NCI-H526 (cell line): ENCODE measurements at places on chromosomes 16 and 17.

DNA sequence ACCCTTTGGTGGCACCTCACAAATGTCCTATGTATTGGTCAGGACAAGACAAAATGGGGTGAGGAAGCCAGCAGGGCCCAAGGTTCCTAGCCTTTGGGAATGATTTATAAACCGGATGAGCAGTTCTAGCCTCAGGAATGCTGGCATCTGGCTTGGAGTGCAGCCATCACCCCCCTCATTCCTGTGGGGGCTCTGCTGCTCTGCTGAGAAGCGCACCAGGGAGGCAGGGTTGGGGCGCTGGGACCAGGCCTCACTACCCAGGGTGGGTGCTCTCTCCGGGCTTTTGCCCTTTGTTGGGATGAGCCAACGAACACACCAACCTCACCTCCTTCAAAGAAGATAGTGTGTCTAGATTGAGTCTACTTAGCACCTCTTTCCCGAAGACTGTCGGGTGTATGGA is 39.2 kb downstream of the TMEM11 start:
- DNase-seq = no peak

DNA sequence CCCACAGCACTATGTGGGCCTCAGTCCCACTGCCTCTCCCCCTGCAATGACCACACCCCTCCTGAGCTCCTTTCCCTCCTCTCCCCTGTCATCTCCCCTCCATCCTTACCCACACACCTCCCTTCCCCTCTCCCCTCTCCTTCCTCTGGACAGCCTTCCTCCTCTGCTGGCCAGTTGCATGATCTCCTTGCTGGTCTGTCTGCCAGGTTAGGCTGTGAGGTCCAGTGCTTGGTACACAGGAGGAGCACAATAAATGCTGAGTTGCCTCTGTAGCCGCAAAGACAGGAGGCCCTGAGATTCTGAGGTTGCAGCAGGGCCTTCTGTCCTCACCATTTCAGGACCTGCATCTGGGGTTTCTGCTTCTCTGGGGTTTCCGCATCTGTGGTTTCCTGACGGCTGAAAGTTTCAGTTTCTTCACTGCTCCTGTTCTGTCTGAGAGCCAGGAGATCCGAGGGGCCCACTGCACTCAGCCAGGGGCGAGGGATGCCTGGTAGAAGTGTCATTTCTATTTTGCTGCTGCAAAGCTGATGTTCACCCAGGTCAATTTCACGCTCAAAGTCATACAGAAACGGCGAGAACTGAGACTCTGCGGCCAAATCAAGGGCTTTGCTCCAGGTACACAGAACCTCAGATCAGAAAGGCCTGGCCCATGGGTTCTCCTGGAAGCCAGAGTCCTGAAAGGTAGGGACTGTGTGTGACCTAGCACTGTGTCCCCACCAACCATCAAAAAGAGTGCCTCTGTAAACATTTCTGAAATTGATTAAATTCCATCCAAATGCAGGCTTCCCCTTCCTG is 4.6 kb upstream of the SLC12A3 start:
- no peak for DNase-seq

GRCh38 chr16:28149011-28149888 is 62.5 kb downstream of the XPO6 start:
- no peak for DNase-seq

DNA sequence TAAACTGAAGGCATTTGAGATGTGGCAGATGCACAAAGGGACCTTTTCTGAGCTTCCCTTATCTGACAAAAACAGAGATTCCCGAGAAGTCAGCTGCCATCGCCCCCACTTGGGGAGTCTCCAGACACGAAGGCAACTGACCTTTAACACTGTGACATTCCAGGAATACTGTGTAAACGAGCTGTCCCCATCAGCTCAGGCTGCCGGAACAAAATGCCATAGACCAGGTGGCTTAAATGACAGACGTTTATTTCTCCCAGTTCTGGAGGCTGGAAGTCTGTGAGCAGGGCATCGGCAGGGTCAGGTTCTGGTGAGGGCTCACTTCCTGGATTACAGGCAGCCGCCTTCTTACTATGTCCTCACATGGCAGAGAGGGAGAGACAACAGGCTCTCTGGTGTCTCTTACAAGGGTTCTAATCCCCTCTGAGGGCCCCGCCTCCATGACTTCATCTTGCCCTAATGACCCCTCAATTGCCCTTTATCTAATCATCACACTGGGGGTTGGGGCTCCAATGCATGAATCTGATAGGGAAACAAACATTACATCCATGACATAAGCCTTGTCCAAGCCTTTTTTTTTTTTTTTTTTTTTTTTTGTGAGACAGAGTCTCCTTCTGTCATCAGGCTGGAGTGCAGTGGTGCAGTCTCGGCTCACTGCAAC is 178.5 kb upstream of the RPL38 start:
- DNase-seq = no peak

- DNase-seq = no peak
Measured at GRCh38 chr17:73792994-73793393, 148.7 kb upstream of the SDK2 start.

DNA sequence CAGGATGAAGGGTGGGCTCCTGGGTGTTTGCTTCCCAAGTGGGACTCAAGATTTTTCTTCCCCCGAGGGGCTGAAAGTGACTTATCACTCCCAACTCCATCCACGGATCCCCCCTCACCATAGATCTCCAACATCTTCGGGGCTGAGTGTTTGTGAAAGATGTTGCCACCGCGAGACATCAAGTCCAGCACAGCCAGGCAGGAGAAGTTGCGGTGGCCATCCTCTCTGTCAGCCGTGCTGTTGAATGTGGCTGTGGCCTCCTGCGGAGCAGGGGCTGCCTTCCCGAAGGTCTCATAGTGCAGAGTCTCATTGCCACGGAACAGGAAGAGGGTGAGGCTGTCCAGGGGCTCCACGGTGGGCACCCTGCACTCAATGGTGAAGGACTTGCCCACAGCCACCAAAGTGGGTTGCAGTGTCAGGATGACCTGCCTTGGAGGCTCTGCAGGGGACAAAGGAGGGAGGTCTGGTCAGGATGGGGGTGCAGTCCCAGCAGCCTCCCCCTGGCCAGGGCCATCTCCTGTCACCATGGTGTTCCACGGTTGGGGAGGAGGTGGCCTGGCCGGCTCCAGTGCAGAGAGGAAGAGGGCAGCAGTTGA is 5.5 kb downstream of the PRR29 start:
- no peak for DNase-seq

GRCh38 chr17:42618442-42619150 is 9.1 kb downstream of the TUBG1 start:
- peak; percentile 70 for DNase-seq

GRCh38 chr17:77696721-77697460 is 261.6 kb upstream of the TNRC6C start:
- DNase-seq = peak; percentile 22

DNA sequence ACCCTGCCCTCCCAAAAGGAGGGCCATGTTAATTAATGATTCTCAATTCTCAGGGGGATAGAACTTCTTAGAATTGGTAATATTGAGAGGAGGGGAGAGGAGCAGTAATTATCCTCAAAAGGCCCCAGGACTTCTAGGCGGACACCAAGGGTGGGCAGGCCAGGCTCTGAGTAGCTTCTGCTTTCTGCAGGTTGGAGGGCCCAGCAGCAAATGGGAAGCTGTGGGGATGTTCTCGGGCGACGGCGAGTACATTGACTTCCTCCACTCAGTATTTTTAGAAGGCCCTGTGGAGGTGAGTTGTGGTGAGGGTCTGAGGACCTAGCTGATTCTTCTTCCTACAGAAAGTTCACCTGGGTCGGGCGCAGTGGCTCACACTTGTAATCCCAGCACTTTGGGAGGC is 57.5 kb downstream of the DNAH2 start:
- DNase-seq = no peak

DNA sequence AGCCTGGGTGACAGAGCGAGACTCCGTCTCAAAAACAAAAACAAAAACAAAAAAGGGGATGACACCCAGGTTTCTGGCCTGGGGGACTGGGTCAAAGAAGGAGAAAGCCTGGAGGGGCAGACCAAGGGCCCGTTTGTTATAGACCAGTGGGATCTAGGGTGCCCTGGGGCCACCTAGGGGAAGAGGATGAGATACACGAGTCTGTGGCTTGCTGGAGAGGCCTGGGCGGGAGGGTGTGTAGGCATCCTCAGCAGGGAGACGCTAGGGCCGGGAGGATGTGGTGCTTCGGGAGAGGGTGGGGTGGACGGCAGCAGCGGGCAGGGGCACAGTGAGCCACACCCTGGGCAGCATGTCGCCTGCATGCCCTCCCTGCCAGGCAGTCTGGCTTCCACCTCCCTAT is 17.1 kb upstream of the CRK start:
- no peak for DNase-seq

GRCh38 chr16:23771642-23772041 is 16.8 kb downstream of the CHP2 start:
- no peak for DNase-seq

DNA sequence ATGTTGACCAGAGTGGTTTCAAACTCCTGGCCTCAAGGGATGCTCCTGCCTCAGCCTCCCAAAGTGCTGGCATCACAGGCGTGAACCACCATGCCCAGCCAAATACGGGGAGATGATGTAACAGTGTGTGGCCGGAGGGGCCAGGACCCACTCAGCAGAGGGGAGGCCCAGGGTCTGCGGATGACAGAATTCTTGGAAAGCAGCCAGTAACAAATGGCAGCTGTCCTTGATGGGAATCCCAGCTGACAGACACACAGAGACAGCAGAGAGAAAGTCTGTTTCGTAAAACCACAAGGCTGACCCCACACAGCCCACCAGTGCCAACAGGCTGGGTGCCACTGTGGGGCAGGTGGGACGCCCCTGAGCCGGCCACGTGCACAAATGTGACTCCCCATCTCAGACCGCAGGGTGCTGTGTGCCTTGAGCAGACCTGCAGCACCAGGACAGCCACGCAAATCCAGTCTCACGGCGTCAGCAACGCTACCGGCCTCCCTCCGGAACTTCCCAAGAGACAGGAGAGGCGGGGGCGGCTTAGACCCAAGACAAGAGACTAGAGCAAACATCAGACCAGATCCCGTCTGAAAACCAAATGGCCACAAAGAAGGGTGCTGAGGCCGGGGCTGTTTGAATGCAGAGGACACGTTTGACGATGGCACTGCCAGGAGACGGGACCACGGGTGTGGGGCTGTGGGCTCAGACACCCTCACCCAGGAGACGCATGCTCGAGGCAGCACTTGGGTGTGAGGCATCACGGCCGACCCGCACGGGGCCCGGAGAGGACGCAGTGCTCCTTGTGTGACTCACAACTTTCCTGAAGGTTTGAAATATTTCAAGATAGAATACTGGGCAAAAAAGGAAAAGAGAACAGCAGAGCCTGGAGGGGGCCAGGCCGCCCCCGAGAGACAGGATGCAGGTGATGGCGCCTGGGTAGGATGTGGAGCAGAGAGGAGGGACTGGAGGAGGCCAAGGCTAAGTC is 24.6 kb downstream of the CTU2 start:
- no peak for DNase-seq

DNA sequence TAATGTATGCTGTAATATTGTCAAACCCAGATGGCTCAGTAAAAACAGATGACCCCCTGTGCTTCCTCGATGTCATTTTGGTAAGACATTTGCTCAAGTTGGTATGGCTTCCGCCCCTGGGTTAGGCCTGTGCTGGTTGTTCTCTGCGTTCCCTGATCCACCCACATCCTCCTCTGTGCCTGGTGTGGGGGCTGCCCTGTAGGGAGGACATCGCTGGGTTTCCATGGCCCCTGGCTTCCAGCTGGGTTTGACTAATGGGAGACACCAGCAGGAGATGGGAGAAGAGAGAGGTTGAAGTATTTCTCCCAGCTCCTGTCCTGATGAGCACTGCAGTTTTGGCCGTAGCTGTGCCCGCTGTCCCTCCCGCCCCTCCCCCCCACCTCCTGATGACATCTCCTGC is 4.4 kb upstream of the MFAP4 start:
- no peak for DNase-seq

DNA sequence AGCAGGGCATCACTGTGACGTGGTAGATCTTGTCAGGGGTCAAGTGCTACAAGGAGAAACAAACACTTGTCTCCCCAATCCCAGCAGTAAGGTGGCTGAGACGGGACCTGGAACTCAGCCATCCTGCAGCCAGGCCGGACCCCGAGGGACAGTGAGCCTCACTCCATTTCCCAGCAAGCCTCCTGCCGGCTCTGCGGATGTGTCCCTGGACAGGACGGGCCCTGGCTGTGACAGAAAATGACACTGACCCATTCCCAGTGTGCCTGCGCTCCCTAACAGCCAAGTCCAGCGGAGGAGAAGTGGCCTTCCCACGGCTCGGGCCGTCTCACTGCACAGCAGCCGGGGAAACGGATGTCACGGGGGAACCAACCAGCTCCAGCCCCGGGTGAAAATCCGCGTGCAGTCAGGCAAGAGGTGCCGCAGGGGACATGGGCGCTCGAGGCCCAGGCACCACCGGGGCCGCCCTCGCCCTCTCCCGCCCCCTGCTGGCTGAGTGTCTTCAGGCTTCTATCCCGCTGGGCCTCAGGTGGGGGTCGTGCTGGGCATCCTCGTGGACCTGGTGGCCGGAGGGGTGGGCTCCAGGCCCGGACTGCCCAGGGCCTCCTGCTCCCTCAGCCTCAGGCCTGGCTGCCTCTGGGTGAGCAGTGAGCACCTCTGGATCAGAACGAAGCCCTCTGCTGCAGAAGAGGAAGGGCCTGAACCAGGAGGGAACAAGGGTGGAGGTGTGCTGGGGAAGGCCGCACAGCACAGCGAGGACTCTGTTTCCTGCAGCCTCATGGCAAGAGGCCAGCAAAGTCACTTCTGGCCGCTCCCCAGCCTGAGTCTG is 6.7 kb downstream of the HAGHL start:
- no peak for DNase-seq

GRCh38 chr16:77963185-77964044 is 58.9 kb upstream of the CLEC3A start:
- DNase-seq = no peak

DNA sequence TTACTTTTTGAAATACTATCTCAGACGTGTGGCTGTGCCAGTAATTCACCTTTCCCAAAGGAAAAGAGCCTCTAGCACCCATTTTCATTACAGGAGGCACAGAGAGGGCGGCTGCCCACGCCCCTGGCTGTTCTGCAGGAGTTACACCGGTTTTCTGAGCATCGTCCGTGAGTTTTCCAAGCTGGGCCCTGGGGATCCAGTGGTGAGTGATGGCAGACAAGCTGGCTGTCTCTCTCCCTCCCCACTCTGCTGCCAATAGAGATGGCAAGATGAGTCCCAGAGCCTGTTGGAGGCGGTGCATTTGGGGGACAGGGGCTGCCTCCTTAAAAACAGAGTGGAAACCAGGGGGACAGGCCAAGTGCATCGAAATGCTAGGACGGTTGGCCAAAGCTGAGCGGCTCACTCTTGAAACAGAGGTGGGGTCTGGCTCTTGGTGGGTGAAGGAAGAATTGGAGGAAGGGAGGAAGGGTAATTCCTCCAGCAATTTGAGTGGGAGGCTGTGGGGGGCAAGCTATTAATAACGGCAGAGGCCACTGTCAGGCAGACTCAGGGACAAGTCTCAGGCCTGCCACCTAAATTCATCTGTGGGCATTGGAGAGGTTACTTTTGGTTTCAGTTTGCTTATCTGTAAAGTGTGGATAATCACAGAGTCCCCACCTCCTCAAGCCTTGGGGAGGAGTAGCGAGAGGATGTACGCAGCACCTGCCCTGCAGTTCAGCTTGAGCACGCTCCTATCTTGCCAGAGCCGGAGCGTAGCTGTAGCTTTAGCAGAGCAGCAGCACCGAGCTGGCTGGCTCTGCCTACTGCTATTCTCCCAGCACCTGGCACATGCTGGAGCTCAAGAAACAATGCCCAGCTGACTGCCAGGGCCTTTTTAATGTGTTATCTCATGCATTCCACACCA is 7.5 kb upstream of the NOS2 start:
- DNase-seq = no peak

GRCh38 chr16:67483731-67484525 is 581 bp upstream of the AGRP start:
- DNase-seq = no peak
